ENCODE measurements at places on chromosomes 11 and 22.

DNA sequence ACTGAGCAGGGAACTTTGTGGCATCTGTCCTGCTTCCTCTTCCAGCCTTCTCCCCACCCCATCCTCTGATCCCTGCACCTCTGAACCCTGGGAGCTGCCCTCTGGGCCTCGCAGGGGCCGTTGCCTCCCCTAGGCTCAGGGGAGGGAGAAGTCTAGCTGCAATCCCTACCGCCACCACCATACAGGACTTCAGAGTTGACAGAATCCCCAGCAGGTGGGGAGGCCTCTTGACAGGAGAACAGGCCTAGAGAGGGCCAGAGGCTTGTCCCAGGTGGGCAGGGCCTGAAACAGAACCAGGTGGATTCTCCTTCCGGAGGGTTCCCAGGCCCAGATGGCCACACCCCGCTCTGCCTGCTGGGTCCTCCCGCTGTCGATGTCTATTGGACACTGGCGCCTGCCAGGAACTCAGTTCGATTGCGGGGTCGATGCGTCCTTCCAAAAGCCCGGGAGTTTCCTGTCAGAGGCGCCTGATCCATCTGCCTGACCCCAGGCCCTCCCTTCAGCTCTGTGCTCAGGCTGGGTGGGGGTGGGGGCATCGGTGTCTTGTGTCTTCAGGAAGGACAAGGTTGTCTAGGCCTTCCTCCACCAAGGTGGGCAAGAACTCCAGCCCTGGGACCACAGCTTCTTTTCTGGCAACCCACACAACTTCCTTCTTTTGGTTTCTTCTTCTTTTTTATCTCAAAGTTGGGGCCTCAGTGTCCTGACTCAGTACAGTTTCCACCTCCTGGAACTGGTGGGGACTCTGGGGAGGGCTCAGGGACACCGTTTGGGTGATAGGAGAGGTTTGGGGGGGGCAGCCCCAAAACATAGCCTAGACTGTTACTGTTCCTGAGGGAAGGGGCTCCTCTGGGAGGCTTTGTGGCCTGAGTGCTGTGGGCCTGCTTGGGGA, 6.4 kb downstream of the STARD10 start:
- no peak for DNase-seq

GRCh38 chr11:34075178-34075820, 23.8 kb downstream of the CAPRIN1 start:
- no peak for DNase-seq

GRCh38 chr11:74055938-74056337, 47.1 kb upstream of the UCP3 start:
- no peak for DNase-seq

DNA sequence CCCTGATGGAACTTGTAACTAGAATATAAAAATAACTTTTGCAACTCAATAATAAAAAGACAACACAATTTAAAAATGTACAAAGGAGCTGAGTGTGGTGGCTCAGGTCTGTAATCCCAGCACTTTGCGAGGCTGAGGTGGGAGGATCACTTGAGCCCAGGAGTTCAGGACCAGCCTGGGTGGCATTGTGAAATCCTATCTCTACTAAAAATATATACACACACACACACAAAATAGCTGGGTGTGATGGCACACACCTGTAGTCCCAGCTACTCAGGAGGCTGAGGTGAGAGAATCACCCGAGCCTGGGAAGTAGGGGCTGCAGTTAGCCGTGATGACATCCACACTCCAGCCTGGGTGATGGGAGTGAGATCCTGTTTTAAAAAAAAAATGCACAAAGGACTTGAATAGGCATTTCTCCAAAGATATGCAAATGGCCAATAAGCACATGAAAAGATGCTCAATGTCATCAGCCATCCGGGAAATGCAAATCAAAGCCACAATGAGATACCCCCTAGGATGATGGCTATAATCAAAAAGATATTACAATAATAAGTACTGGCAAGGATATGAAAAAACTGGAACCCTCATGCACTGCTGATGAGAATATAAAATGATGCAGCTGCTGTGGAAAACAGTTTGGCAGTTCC, 59.8 kb upstream of the SEPTIN5 start:
- DNase-seq: no peak

GRCh38 chr11:77705195-77705875, 67.7 kb upstream of the CLNS1A start:
- DNase-seq: no peak
